HAP-1 (cell line): ENCODE measurements at places on chromosomes 2 and 18.

GRCh38 chr2:160205505-160205904 lies 5.4 kb upstream of the ITGB6 start:
- DNase-seq: no peak

DNA sequence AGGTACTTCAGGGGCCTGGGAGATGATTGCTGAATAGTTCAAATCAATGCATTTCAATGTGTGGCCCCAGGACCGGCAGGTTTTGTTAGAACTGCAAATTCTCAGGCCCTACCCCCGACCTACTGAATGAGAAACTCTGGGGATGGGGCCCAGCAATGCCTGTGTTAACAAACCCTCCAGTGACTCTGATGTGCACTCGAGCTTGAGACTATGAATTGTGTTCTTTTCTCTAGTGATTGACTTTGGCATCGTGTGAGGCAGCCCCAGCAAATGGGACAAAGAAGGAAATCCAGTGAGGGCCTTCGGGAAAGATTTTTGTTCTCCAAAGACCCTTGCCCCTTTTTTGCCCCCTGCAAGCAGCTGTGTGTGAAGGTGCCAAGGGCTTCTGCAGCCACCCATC lies 22.4 kb downstream of the ALK start:
- no peak for DNase-seq

DNA sequence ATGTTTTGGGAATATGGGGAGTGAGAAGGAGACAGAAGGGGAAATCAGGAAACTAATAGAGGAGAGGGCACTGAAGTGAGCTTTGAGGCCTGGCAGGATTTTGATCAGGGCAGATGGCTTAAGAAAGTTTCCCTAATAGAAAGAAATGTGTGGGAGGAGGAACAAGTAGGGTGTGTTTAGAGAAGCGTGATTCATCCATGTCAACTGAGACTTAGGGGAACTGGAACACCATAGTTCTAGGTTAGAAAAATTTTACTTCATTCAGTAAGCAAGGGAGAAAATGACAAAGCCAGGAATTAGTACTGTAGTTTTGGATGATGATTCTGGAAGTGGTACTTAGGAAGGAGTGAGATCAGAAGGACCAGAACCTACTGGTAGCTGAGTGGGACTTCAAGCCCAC lies 296.0 kb downstream of the PLCL1 start:
- no peak for DNase-seq

DNA sequence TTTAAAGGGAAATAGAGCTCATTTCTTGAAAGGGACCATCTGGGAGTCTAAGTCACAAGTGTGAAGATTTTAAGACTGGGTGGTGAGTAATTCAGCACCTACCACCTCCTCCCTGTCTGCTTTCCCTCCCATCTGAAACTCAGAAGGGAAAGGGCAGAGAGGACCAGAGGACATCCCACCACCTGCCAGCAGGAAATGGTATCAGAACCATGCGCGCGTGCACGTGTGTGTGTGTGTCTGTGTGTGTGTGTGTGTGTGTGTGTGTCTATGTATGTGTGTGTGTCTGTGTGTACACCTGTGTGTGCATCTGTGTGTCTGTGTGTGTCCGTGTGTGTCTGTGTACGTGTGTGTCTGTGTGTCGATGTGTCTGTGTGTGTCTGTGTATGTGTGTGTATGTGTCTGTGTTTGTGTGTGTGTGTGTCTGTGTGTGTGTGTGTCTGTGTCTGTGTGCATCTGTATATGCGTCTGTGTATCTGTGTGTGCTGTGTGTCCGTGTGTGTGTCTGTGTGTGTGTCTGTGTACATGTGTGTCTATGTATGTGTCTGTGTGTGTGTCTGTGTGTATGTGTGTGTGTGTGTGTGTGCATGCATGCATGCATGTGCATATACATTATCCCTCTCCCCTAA lies 76.8 kb downstream of the ZFP36L2 start:
- DNase-seq: no peak

- no peak for DNase-seq
Measured at GRCh38 chr2:239640676-239641578, 240.1 kb upstream of the HDAC4 start.
